ENCODE measurements at places on chromosomes 13 and 19. TPM values are rescaled to one million over a fixed set of nuclear protein-coding genes. Genes with fewer than 3 reads are reported as not detected.

DNA sequence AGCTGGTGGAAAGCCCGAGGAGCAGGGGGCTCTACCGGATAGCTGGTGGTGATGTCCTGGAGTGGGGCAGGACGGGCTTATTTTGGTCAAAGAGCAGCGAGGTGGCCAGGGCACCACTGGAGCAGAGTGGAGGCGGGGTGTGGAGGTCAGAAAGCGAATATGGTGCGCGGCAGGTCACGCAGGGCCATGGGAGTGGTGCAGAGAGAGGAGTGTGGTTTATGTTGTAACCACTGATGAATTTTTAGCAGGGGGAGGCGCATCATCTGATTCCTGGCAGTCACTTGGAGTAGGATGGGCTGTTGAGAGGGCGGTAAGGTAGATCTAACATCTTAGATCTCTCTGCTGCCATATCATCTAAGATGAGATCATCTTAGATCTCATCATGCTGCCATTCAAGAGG is 1.4 kb upstream of the ZNF414 start:
- DNase-seq = no peak

DNA sequence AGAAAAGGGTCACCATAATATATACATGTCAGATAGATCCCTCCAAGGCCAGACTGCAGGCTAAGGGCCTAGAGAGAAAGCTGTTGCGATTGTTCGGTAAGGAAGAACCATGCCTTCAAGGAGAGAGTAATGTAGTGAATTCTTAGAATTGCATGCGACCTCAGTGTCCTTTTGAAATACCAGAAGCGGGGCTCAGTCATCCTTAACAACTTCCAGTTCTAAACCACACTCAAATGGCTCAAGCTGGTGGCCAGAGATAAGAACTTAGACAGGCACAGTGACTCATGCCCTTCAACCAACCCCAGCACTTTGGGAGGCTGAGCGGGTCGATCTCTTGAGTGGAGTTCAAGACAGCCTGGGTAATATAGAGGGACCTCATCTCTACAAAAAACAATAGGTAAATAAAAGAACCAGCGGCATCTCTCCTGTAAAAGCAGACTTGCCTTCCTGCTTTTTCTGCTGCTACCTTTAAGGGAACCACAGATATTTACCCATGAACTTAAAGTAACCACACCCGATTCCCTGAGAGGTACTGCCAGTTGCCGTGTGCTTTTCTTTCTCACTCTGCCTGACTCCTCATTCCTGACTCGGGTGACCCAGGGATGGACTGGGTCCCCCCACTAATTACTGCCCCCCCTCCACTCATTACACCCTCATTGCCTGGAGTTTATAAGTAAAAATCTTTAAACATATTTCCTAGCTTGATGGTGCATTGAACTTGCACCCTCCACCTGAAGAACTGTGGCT is 15.4 kb upstream of the SIGLEC6 start:
- DNase-seq = peak; percentile 67

DNA sequence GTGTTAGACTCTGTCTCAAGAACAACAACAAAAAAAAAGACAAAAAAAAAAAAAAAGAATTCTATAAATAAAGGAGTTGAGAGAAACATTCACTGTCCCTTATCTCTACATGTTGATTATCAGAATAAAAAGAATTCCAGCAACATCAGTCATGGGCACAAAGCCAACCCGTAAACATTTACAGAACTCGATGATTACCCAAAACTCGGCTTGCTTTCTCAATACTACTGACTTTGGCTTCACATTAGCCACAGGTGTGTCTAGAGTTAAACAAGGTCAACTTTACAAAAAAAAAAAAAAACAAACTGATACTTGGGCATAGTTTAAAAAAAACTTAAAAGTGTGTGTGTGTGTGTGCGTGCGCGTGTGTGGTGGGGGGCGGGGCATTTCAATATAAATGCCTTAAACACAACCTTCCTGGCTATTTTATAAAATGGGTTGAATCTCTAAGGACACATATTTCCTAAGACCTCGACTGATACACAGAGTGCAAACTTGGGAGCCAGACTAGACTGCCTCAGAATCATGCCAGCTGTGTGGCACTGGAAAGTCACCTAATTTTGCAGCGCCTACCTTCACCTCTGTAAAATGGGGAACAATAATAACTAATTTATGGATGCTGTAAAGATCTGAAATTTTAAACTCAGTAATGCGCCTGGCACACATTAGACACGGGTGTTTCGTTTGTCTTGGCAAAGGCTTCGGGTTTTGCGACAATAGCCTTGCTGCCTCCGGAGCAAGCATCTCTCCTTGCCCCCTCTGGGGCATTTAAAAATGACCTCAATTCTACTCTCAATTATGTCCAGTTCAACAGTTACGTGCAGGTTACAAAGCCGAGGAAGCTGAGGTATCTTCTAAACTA is 922 bp downstream of the EBPL start:
- DNase-seq = peak; percentile 86

DNA sequence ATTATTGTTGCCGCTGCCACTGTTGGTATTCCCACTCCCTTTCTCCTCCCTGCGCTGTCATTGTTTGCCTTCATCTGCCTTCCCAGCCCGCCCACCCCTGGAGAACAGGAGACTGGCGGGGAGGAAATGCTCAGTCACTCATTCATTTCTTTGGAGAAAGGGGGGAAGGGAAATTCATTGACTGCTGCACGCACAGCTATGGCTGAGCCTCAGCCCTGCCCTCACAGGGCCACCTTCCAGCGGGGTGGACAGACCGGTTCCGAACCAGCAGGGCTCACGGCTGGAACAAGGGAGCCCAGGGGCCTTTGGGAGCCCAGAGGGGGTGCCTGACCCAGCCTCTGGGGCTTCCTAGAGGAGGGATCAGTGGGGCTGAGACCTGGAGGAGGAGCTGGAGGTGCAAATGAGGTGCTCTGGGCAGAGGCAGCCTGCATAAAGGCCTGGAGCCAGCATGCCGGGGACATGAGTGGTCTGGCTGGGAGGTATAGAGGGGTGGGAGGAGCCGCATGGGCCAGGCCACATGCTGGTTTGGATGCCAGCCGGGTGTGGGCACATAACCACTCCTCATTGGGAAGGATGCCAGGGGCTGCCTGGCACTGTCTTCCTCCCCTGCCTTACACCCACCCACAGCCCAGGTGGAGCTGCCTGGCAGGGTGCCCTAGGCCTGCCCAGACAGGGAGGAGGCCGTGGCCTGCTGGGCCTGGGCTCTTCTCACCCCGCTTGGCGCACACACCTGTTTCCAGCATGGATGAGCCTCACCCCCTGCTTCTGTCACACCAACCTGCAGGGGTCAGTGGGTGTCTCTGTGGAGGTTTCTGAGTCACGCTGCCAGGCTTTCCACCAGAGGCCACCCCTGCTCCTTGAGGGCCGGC is 26.8 kb downstream of the PPP5C start:
- peak; percentile 41 for DNase-seq

GRCh38 chr13:98826146-98826545 is 73.7 kb upstream of the SLC15A1 start:
- DNase-seq = no peak

GRCh38 chr13:106143930-106144709 is 391.3 kb downstream of the EFNB2 start:
- no peak for DNase-seq

The CBARP gene
- 3.1 TPM for total RNA-seq

GRCh38 chr13:45817833-45818232 is 33.7 kb downstream of the SIAH3 start:
- DNase-seq = no peak

The MBD3L2 gene
- not detected for total RNA-seq

DNA sequence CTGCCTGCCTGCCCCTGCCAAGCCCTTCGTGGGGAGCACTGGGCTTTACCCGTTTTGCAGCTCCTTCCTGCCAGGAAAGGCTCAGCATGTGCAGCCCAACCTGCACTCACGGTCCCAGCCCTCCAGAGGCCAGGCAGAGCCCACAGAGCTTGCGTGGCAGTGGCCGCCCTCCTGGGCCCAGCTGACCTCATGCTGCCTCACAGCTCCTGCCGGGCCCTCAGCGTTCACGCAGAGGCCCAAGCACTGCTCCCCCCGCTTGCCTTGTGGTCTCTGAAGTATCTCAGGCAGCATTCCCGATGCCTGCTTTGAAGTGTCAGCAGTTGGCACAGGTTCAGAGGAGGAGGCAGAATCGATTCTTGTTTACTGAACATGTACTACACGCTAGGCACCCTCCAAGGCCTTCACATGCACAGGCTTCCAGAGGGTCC is 32.5 kb downstream of the CAPN12 start:
- DNase-seq = peak; percentile 92

The PLPP2 gene
- 16.6 TPM for total RNA-seq

GRCh38 chr19:12965017-12965811 is 4.2 kb upstream of the DAND5 start:
- DNase-seq = peak; percentile 65

- no peak for DNase-seq
Measured at GRCh38 chr19:40611096-40611495, 9.9 kb downstream of the LTBP4 start.

The PGLYRP1 gene
- not detected for total RNA-seq

DNA sequence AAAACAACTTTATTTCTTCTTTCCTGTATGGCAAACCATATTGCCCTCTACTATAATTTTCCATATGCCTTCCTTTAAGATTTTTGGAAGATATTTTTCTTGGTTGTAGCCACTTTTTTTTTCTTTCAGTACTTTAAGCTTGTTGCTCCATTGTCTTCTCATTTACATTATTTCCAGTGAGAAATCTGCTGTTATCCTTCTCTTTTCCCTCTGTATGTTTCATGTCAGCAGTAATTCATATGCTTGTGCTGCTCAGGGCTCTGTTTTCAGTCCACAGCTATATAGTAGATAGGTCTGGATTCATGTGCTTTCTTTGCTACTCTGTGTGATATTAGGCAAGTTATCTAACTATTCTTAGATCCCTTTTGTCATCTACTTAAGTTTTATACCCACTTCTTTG is 267.6 kb downstream of the OXGR1 start:
- no peak for DNase-seq

- no peak for DNase-seq
Measured at GRCh38 chr19:28968721-28969120, 244.2 kb downstream of the UQCRFS1 start.

The SPRED3 gene
- 9.7 TPM for total RNA-seq

DNA sequence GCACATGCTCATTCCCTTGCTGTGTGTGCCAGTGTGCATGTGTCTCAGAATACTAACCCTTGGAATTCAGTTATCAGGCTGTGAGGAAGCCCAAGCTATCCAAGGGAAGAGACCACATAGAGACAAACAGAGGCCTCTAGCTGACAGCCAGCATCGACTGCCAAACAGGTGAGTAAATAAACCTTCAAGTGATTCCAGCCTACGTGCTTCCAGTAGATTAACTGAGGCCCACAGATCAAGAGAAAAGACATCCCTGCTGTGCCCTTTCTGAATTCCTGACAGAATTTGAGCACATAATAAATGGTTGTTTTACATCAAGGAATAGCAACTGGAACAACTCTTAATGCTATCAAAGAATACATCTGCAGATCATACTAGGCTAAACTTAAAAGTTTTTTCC is 17.5 kb downstream of the ZC3H13 start:
- DNase-seq = no peak

DNA sequence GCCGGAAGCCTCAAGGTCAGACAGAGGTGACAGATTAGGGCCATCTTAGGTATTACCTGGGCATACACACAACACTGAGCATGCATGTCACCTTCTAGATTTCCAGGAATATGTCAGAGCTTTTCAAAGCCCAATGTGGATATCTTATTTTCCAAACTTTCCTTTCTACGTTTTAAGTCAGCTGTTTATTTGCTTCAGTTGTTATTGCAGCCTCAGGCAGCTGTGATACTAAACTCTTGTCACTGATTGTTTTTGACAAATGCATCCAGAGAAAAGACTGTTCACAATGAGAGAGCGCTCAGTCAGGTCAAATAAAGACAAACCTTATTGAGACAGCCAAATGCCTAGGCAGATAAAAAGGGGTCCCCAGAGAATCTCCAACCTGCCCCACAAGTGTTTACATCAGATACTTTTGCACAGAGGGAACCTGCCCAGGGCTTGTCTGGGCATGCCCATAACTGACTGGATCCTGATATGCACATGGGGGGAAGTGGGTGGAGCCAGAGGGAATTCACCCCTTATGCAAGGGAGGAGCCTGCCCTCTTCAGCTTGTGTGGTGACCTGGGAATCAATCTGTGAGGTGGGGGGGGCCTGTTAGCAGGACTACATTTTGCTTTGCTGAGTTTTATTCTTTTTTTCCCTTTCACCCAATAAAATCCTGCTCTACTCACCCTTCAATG is 28.5 kb downstream of the MED4 start:
- DNase-seq = peak; percentile 26

- DNase-seq = peak; percentile 52
Measured at GRCh38 chr19:16336571-16336970, 11.9 kb downstream of the KLF2 start.

GRCh38 chr13:23348262-23349127 is 85.0 kb downstream of the SACS start:
- peak; percentile 5 for DNase-seq

The TMPRSS9 gene
- not detected for total RNA-seq

The LENG9 gene
- 4.9 TPM for total RNA-seq

- no peak for DNase-seq
Measured at GRCh38 chr13:55298201-55298600, 1842.5 kb upstream of the PRR20A start.

GRCh38 chr13:24076109-24076508 is 84.4 kb upstream of the SPATA13 start:
- DNase-seq = no peak

GRCh38 chr19:47253467-47253881 is 2.9 kb upstream of the CCDC9 start:
- peak; percentile 79 for DNase-seq

DNA sequence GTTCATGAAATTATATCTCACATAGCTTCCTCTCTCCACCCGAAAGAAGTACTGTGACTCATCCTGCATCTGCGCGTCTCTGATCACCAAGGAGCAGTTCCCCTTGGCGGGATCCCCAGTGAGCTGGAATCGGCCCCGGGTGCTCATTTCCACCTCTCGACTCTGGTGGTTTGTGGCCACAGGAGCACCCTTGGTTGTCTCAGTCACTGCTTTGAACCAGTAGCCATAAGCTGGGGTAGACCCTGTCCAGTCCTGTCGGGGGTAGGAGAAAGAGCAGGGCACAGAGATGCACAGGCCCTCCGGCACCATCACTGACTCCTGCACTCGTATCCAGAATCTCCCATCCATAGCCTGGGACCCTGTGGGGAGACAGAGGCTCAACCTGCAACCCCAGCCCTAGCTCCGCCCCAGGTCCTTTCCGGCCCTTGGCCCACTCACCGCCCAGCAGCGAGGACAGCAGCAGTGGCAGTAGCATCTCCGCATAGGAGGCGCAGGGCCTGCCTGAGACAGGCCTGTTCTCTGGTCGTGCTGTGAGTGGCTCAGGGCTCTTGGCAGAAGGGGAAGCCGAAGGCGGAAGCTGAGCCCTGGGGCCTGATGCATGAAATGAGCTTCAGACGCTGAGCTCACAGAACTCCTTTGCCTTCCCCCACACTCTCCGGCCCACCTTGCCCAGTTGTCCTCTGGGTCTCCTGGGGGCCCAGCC is at the start of gene SIGLEC10:
Gene SIGLEC10, minus strand, starts transcription at position 536 of the 703 bp plus-strand sequence. Its CDS starts 61 bp downstream, at position 475.
- peak; percentile 19 for DNase-seq

The ZNF563 gene
- total RNA-seq = 1.6 TPM

Data from fibroblast of the aortic adventitia (primary cell).